HCT116 (cell line): ENCODE measurements at places on chromosomes 1 and 21.

GRCh38 chr1:220511785-220512184 is 16.2 kb upstream of the MARK1 start:
- DNase-seq, result no peak

DNA sequence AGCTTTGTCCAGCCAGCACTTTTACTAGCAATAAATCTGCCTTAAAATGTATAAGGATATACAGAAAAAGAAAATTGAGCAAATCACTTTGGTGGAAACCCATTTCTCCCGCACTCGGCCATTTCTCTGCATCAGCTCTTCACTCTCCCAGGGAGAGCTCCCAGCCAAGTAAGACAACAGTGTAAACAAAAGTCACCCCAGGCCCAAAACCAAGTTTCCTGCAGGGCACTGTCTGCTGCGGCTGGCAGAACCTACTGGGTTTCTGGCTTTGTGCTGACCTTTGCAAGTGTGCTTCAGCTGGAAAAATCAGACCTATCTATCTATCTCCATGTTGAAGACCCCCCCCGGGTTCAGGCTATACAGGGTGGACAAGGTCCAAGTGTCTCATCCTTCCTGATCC is 476.7 kb upstream of the CAMK1G start:
- no peak for DNase-seq

DNA sequence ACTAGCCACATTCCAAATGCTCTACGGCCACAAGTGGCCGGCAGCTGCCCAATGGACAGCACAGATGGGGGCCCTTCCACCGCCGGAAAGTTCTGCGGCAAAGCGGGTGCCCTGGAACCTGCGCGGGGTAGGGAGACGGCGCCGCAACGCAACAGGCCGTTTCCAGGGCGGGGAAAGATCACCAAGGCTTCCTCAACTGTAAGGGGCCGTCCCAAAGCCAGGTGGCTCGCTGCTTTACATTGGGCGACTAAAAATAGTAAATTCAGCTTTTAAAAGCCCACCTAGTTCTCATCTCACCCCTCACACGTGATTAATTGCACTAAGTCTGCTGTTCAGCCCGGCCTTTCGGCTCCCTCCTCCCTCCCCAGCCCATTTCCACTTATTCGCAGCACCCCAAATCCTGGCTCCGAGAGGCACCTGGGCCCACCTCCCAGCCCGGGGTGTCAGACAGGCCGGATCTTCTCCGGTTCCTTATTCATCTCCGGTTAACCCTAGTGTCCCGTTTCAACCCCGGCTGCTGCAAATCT is 643 bp downstream of the CFAP298 start:
- DNase-seq, result no peak

DNA sequence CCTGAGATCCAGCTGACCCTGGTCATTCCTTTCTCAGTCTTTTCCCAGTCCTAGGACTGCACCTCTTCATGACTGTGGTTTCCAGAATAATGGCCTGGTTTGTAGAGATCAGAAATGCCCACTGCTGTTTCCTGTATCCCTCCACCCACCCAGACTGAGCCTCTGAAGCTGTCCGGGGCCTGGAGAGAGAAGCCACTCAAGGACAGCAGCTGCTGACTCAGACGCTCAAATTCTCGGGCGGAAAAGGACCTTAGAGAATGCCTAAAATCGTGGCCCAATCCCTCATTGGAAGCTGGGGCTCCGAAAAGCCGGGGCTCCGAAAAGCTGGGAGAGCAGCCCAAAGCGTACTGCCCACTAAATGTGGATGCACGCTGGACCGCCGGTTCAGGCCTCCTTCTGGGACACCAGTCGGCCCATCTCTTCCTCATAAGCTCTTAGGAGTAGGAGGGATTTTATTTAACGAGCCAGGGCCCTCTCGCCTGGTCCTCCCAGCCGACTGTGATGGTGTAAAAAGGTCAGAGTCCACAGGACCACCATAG is 7.8 kb upstream of the GPR61 start:
- no peak for DNase-seq

DNA sequence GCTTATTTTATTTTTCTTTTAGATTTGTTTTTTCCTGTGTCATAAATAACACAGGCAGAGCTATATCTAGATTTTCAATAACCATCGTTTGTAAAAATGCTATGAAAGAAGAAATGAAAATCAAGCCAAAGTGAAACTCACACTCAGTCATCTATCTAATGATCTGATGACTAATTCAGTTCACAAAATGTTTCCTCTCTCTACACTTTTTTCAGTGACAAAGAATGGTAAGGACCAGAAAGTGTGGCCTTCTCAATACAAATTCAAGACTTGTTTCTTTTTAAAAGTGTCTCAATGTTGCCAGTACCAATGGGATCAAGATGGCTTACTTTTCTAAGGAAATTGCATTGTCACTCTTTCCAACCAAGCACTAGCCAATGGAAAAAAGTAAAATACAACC is 282.8 kb upstream of the PKN2 start:
- DNase-seq, result no peak

- DNase-seq, result no peak
Observed at GRCh38 chr1:94434365-94435045, 16.3 kb downstream of the ABCD3 start.

DNA sequence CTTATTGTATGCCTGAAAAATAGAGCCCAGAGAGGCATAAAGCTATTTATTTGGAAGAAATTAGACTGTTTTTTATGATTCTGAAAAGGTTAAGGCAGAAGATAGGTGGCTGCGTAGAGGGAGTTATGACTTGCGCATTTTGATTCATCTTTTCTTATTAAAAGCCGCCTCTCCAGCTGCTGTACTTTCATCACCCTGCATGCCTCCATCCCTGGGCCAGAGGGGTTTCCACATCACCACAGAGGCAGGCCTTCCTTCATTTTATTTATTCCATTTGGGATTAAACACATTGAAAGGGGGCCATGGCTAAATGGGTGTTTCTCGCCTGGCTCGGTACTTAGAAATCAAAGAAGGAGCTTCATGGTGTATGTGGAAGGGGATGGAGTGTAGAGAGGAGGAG is 14.6 kb upstream of the RGS8 start:
- DNase-seq, result no peak

GRCh38 chr21:41213021-41213420 is 45.1 kb downstream of the BACE2 start:
- DNase-seq, result no peak

GRCh38 chr1:1604374-1605033 is 4.6 kb upstream of the FNDC10 start:
- no peak for DNase-seq

DNA sequence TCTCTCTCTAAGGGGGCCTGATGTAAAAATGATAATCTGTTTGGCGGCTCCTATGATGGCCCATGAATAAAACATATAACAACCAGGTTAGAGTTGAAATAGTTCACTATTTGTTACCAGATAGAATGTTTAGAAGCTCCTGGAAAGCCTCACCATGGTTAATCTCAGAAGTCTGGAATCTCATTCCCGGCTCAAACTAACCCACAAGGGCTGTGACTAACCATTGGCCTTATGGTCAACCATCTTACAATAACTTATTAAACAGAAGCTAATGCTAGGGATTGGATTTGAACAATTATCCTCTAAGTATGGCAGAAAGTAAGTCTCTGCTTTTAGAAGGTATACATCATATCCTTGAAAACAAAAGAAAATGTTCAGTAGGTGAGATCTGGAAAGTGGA is 134.1 kb upstream of the ADGRL2 start:
- no peak for DNase-seq

DNA sequence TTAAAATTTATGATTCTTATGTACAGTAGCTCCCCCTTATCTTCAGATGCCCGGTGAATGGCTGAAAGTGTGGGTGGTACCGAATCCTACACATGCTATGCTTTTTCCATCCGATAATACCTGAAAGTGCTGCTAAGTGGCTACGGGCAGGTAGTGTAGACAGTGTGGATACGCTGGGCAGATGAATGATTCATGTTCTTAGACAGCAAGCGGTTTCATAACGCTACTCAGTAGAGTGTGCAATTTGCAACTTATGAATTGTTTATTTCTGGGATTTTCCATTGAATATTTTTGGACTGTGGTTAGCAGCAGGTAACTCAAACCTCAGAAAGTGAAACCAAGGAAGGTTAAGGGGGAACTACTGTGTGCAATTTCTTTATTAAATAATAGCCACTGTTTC is 7.5 kb downstream of the PCP4 start:
- no peak for DNase-seq

DNA sequence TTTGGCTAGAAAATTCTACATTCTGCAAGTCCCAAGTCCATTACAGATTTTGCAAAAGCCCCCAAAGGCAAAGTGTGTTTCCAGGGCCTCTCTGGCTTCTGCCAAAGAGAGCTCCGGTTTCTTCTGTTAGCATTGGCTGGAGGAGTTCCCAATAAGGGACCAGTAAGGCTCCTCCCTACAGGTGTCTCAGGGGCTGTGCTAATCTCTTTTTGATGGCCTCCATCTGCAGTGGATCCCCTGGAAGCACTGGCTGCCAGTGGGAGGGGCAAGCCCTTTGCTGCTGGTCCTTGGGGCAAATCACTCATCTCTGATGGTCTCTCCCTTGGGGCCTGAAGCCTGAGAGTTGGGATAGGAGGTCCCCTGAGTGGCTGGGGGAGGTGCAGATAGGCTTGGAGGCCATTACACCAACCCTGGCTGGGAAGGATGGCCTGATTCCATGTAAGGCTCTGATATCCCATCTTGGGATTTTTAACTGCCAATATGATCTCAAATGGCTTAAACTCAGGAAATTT is 89.1 kb upstream of the USP24 start:
- DNase-seq, result no peak

GRCh38 chr1:61135291-61135690 is 52.9 kb downstream of the NFIA start:
- no peak for DNase-seq

GRCh38 chr1:217562229-217562878 is 68.5 kb downstream of the GPATCH2 start:
- no peak for DNase-seq

GRCh38 chr1:8913457-8913856 is 32.2 kb upstream of the CA6 start:
- no peak for DNase-seq
